GM03348 (cell line): ENCODE measurements at places on chromosomes 3 and 15.
A peak's percentile ranks its signal among the peaks of the same experiment; 100 is the strongest.

- no peak for DNase-seq
Observed at GRCh38 chr15:49037546-49037940, 8.7 kb downstream of the SECISBP2L start.

GRCh38 chr15:43808960-43809678 is 8.7 kb downstream of the HYPK start:
- no peak for DNase-seq

GRCh38 chr3:104102386-104102785 is 1264.3 kb upstream of the ALCAM start:
- peak; percentile 58 for DNase-seq

GRCh38 chr3:27454914-27455313 is 29.3 kb downstream of the SLC4A7 start:
- DNase-seq = peak; percentile 16

DNA sequence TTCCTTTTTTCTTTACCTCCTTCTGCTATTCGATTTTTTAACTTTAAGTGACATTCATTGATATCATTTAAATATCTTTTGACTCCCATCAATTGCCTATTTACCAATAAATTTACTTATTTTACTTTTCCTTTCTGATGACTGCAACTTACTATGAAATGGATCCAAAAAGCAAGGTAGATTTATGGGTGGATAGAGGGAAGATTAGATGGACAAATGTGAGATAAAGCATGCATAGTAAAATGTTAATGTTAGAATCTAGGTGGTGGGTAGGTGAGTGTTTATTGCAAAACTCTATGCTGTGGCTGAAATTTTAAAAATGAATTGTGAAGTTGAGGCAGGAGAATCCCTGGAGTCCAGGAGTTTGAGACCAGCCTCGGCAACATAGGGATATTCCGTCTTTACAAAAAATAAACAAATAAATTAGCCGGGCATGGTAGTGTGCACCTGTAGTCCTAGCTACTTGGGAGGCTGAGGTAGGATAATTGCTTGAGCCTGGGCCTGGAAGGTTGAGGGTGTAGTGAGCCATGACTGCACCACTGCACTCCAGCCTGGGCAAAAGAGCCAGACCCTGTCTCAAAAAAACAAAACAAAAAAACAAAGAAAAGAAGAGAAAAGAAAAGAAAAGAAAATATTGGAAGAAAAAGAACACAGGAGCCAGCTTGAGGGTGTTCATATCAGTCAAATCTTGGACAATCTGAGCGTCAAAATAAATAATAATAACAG is 6.1 kb upstream of the PDCD6IP start:
- DNase-seq = no peak

DNA sequence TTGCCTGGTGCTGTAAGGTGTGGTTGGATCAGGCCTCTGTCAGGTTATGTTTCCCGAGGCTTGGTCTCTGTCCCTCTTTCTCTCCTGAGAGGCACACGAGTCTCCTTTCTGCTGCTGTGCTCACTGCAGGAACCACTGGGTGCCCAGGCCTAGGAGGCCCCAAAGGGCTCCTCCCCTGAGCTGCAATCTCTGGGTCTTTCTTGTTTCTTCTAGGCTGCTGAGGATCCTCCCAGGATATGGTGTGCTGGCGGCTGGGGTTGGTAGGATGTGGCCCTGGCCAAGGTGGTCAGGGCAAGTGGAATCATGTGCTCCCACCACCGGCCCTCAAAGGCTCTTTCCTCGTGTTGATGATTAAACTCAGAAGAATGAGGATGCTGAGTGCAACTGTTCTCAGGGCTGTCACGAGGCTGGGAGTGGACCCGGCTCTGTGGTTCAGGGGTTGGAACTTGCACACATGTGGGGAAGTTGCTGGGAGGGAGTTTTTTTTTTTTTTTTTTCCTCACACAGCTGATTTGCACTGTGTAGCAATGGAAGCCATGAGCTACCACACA is 43.6 kb upstream of the CTSH start:
- DNase-seq = peak; percentile 96

DNA sequence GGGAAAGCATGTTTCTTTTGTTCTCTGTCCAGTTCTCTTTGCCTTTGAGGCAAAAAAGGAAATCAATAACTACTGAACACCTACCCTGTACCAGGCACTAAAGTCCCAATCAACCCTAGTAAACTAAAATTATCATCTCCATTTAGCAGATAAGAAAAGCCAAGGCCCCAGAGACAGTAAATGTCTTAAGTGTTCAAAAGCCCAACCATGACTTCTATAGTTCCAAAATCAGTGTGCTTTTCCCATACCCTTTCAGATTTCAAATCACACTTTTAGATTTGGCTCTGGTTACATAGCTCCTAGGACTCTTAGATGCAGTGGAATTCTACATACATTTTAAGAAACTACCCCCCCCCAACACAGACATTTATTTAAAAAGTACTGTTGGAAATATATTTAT is 63.5 kb downstream of the UACA start:
- no peak for DNase-seq

DNA sequence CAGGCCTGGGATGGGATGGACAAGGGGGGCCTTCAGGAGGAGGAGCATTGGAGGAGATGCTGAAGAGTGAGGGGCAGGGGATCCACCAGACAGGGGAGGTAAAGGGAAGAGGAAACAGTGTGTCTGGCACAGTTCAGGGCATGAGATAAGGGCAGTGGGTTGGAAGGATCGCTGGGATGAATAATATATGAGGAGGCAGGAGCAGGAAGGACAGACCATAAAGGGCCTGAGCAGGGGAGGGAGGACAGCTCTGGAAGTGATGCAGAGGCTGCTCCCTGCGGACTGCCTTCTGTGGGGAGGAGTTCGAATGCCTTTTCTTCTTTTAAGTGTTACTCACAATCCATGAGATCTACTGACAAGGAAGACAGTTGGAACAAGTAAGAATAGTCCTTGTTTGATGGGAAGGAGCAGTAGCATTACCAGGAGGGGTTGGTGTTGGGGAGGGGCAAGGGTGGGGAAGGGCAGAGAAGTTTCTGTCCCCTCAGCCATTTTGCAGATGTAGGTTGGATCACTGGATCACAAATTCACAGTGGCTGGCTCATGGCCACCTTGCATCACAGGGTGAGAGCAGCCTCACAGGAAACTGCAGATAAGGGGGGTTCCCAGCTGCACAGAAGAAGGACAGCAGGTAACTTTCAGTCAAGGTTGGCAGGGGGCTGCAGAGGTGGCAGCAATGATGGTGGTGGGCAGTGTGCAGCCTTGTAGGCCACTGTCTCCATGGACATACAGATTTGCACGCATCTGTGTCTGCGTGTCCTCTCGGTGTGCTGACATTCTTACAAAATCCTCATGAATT is 91.9 kb upstream of the SNRPN start:
- no peak for DNase-seq

- no peak for DNase-seq
Observed at GRCh38 chr3:195110647-195111318, 160.2 kb downstream of the XXYLT1 start.

- DNase-seq = no peak
Observed at GRCh38 chr3:72682936-72683452, 165.3 kb downstream of the SHQ1 start.

DNA sequence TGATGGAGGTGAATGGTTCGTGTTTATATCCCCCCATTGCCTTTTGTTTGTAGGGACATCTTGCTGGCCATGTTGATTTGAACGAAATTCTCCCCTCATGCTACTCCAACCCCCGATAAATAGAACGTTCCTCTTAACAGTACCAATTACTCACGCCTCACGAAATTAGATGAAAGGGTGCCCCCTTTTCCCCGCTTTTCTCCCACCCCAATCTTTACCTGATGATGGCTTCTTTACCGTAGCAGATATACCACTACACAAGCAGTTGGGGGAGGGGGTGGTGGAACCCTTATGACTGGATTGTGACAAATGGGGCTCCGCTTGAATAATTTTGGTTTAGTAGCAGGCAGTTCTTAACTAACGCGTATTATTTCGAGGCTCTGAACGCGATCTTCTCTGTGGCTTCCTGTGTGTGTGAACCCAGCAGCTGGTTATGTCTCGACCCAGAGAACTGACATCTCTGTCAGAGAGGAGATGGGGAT is 1.1 kb downstream of the PIAS1 start:
- peak; percentile 28 for DNase-seq

DNA sequence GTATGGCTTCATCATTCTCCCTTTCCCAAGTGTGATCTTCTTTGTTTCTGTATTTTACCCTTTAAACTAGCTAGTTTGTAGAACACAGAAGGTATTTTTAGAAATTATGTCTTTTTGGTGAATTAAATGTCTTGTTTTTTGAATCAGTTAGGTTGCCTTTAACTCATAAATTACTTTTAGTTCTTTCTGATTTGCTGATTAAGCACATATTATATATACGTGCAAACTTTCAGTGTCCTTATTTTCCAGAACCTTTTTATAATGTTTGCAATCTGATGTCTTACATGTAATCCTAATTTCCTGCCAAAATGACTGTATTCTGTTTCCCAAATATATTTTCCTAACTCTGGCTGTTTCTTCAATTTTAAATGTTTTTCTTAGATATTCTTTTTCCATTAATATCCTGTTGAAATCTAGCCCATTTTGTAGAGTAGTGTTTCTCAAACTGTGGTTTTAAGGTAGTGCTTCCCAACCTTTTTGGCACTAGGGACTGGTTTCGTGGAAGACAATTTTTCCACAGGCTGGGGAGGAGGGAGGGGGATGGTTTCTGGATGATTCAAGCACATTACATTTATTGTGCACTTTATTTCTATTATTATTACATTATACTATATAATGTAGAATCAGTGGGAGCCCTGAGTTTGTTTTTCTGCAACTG is 51.8 kb downstream of the CHD2 start:
- no peak for DNase-seq

DNA sequence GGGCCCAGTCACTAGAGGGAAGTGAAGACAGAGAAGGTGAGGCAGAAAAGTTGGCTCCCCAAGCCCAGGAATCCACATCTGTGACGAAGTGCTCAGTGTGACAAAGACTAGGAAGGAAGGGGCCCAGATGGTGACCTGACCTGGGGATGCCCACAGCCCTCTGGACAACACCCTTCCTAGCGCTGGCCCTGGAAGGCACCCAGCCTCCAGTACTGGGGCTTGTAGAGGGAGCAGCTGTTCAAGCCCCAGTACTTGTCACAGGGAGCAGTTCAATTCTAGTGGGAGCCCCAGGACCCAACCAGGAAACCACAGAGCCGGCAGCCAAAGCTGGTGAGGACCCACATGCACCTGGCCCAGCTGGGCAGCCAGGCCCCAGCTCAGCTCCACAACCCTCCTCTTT is 190.8 kb downstream of the XXYLT1 start:
- DNase-seq = no peak

- DNase-seq = no peak
Observed at GRCh38 chr15:66779331-66780009, 77.4 kb downstream of the SMAD6 start.

DNA sequence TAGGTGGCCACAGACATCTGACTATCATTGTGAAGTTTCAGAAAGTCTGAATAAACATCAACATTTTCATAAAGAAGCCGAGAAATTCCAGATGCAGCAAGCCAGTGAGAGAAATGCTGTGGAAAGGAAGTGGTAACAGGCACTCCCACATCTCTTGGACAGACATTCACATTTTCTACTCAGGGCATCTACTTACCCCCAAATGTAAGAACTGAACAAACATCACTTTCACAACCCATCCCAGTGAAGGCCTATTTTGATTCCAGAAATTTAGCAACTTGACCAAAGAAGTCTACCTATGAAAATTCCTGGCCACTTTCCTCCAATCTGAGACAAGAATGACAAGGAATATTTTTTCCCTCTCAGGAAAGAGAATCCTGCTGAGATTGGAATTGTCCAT is 224.8 kb upstream of the DCBLD2 start:
- peak; percentile 30 for DNase-seq

GRCh38 chr3:147449669-147450068 is 40.5 kb downstream of the ZIC1 start:
- no peak for DNase-seq
